ENCODE measurements at places on chromosomes 11 and 22. TPM values are rescaled to one million over a fixed set of nuclear protein-coding genes. Genes with fewer than 3 reads are reported as not detected.

DNA sequence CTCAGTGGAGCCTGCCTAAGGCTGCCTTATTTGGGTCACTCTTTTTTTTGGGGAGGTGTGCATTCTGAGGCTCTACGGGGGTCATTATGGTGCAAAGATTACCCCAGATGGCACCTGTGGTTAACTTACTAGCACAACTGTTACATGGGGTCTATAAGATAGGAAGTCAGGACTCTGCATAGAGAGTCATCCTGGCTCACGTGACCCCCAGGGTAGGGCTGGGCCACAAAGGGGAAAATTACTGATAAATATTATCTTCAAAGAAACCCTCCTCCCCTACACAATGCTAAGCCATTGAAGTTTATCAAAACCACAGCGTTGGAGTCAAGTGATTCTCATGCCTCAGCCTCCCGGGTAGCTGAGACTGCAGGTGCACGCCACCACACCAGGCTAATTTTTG, 397.1 kb downstream of the MN1 start:
- peaks cover 3% of the 10 kb centered on the region for H3K4me1 ChIP-seq
- no peak for DNase-seq
- no peak overlapping the region for H3K27ac ChIP-seq
- no peaks in the 10 kb centered on the region for H3K27me3 ChIP-seq

- no peaks in the 10 kb centered on the region for H3K27me3 ChIP-seq
- H3K27ac ChIP-seq = no peak overlapping the region
- H3K36me3 ChIP-seq = no peaks in the 10 kb centered on the region
- H3K4me1 ChIP-seq = peaks cover 78% of the 10 kb centered on the region
- no peak overlapping the region for H3K4me3 ChIP-seq
These were observed 5.3 kb downstream of the KCNQ1OT1 start for GRCh38 chr11:2694495-2694894.

DNA sequence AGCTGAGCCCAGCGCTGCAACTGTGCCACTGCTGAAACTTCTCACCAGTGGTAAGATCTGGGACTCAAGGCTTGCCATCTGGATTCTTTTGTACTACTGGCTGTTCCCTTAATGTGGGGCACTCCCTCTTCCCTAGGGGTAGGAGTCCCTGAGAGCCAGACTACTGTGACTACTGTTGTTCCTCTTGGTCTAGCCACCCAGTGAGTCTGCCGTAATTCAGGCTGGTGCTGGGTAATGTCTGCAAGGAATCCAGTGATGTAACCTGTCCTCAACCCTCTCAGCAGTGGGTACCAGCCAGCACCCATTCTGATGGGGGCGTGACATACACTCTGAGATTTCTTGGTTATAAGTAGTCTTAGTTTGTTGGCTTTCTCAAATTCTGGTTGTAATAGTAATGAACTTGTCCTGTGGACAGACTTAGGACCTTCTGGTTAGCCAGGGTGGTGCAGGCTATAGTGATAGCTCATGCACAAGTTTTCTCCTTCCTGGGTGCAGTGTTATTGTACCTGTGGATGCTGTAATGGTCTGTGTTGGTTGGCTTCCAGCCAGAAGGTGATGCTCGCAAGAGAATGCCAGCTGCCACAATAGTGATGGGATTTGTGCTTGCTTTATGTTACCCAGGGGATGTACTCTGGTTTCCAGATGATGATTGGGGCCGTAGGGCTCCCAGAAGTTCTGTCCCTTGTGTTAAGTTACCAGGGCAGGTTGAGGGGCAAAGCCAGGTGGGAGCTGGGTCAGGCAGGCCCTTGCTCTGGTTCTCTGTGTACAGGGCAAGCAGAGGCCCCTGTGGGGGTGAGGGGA, 65.5 kb downstream of the ARHGAP42 start:
- no peaks in the 10 kb centered on the region for H3K4me1 ChIP-seq
- no peak overlapping the region for H3K4me3 ChIP-seq
- H3K27me3 ChIP-seq = no peaks in the 10 kb centered on the region
- H3K36me3 ChIP-seq = no peaks in the 10 kb centered on the region

DNA sequence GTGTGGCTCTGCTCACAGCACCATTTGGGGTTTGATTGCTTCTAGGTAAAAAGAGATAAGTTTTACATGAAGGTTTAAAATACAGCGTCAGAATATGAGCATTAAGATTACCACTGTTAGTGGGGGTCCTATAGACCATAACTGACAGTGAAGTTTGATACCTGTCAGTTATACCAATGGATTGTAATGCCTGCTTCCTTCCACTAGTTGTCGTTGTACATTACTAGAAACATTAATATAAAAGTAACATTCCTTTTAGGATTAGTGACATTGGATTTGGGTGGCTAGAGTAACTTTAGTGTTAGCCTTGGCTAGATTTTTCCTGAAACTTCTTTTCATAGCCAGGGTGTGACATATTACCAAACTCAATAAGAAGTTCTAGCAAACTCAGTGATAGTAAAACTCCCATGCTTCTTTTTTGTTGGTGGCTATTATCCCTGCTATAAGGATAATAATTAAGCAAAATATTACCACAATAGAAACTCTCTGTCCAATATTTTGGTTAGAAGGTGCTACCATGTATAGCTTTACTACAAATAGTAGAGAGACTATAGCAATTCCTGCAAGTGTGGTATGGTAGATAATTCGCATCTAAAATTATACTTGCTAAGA, 57.1 kb downstream of the FAM181B start:
- no peak overlapping the region for H3K27ac ChIP-seq
- no peaks in the 10 kb centered on the region for H3K4me1 ChIP-seq
- no peak for DNase-seq
- no peaks in the 10 kb centered on the region for H3K27me3 ChIP-seq
- no peak overlapping the region for H3K4me3 ChIP-seq
- no peaks in the 10 kb centered on the region for H3K36me3 ChIP-seq

DNA sequence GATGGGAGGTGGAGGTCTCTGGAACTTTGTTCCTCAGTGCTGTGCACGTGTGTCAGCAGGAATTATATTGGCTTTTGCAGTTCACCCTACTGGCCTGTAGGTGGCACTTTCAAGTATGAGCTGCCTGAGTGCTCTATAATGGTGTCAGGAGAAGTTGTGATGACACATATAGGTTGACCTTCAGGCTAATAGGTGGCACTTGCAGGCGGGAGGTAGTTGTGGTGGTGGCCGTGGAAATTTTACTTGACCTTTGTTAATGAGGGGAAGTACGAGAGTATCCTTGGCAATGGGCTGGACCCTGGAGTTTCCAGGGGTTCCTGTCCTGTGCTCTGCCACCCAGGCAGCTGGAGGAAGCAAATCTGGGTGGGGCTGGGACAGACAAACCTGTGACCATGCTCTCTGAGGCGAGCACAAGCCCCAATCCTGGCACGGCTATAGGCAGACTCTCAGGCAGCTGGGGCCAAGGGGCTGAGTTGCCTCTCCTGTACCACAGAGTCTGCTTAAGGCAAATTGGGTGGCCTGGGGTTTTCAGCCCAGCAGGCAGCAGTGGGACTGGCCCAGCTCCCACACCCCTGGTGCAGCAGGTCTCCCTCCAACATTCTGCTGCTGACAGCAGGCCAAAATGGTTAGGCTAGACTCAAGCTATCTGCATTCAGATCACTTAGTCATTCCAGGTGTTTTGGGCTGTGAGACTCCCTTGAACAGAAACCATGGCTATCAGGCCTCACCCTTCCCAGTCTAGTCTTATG, 147.5 kb upstream of the CTSC start:
- no peak overlapping the region for H3K4me3 ChIP-seq
- H3K4me1 ChIP-seq = peaks cover 5% of the 10 kb centered on the region
- no peaks in the 10 kb centered on the region for H3K27me3 ChIP-seq

DNA sequence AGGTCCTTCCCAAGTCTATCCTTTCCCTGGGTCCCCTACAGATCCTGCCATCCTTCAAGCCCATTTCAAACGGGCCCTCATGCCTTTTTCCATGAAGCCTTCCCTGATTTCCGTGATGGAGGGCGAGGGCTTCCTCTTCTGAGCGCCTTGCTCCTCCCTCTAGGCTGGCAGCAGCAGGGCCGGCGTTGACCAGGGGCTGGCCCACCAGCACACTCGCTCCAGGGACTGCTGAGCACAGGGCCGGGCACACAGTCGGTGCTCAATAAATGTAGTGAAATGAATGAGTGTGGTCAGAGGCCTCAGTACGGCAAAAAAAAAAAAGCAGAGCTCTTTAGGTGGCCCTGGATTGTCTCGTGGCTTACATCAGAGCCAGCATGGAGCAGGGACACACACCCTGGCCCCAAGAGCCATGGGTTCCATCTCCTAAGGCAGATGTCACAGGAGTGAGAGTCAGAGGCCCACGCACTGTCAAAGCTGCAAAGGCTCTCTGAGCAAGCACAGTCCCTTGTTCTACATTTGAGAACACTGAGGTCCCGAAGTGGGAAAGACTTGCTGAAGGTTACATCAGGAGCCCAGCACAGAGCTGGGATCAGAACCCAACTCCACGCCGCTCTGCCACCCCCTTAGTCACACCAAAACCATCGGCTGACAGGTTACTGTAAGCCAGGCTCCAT, 3.1 kb downstream of the IL2RB start:
- no peaks in the 10 kb centered on the region for H3K4me1 ChIP-seq
- H3K4me3 ChIP-seq = no peak overlapping the region
- no peaks in the 10 kb centered on the region for H3K36me3 ChIP-seq
- H3K27ac ChIP-seq = no peak overlapping the region
- DNase-seq = no peak
- H3K27me3 ChIP-seq = no peaks in the 10 kb centered on the region

DNA sequence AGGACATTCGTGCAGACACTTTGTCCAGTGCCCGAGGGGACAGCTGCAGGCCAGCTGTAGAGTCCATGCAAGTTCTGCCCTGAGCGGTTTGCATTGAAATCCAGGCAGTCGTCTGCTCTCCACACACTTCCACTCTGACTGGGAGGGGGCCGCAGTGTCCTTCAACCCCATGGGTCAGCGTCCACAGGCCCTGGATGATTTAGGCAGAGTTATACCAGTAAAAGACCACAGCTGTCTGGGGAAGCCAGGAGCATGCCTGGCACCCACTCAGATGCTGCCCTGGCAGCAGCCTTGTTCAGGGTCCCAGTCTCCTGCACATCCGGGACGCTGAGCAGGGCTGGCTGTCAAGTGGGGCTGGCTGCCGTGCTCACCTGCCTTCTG, 26.5 kb downstream of the KRTAP5-5 start:
- no peak overlapping the region for H3K27ac ChIP-seq
- no peak overlapping the region for H3K4me3 ChIP-seq
- no peaks in the 10 kb centered on the region for H3K36me3 ChIP-seq
- H3K4me1 ChIP-seq = no peaks in the 10 kb centered on the region
- no peaks in the 10 kb centered on the region for H3K27me3 ChIP-seq
- no peak for DNase-seq

DNA sequence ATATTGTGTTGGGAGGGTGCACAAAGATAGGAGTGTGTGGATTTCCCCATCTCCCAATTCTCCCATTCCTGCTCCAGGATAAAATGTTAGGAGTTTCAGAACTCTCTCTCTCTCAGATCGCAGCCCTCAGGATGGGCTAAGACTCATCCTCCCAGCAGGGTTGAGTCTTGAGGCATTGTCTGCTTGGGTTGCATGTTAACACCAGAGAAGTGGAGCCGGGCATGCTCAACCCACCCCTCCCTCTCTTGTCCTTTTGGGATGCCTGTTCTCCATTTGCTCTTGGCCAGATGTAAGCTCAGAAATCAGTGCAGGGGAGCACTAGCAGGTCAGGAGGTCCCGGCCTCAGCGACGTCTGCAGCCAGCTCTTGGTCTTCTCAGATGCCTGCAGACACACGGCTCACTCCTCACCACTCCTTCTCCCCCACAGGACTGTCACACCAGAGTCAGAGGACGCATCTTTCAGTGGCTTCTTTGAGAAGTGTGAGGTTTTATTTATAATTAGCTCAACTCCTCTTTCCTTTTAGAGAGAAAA, 1456.5 kb downstream of the TBC1D22A start:
- H3K4me1 ChIP-seq = no peaks in the 10 kb centered on the region
- DNase-seq = peak; percentile 78
- peaks cover 16% of the 10 kb centered on the region for H3K27me3 ChIP-seq
- H3K4me3 ChIP-seq = no peak overlapping the region

DNA sequence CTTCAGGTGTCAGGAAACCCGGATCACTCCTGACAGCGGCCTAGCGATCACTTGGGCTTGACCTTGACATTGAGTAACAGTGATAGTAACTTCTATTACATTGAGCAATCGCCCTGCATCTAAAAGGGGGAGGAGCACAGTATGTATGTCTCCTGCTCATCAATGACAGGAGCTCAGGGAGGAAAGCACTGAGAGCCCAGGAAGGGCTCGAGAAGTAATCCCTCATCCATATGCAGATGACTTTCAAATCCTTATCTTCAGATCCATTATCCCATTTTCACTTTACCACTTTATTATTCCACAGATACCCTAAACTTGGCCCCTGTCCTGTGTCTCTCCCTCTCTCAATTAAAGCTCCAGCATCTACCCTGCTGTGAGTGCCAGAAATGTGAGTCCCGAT, 47.8 kb downstream of the ABTB2 start:
- DNase-seq = no peak
- H3K27ac ChIP-seq = no peak overlapping the region
- H3K4me3 ChIP-seq = no peak overlapping the region
- H3K36me3 ChIP-seq = no peaks in the 10 kb centered on the region
- H3K27me3 ChIP-seq = no peaks in the 10 kb centered on the region

DNA sequence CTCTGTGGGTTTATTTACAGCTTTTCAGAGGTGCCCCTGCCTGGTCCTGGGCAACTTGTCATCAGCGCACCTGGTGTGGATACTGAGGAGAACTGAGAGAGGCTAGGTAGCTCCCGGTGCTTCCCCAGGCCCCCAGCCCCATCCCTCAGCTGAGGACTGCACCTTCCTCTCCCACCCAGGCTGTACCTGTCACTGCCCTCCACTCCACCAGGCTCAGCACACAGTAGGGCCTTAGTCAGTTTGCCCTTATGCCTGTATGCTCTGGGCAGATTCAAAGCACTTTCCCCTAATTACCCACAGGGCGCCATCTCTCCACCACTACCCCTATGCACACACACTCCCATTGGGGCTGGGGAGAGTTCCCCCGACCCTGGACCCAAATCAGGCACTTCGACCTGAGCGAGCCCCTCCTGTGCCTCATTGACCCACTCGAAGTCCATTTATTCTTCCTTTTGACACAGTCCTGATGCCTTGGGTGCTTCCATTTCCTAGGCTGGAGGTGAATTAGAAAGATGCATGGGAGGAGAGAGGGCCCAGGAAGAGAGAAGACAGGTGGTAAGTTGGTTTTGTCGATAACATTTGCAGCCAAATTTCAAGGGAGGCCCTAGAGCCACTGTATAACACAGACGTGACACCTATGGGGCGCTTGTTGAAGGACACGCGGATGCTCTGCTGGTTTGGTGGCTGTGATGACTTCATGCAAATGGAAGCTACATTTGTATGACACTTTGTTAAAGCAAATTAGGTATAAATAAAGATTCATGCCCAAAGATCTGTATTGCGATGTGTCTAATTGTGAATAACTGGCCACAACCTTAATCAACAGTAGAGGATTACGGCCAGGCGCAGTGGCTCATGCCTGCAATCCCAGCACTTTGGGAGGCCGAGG, 13.8 kb upstream of the PICK1 start:
- H3K4me3 ChIP-seq = no peak overlapping the region
- H3K27ac ChIP-seq = no peak overlapping the region
- no peak for DNase-seq
- no peaks in the 10 kb centered on the region for H3K36me3 ChIP-seq
- no peaks in the 10 kb centered on the region for H3K4me1 ChIP-seq
- H3K27me3 ChIP-seq = no peaks in the 10 kb centered on the region

- no peak overlapping the region for H3K27ac ChIP-seq
- H3K36me3 ChIP-seq = peaks cover 4% of the 10 kb centered on the region
- H3K4me3 ChIP-seq = no peak overlapping the region
These were observed 401.5 kb downstream of the TBC1D22A start for GRCh38 chr22:47163856-47164513.

GRCh38 chr11:127070808-127071207, 70.2 kb upstream of the KIRREL3 start:
- no peak overlapping the region for H3K27ac ChIP-seq
- no peak overlapping the region for H3K4me3 ChIP-seq
- no peaks in the 10 kb centered on the region for H3K36me3 ChIP-seq
- peak; percentile 55 for DNase-seq
- no peaks in the 10 kb centered on the region for H3K27me3 ChIP-seq

C22orf42 gene
- not detected for total RNA-seq

TMPRSS13 gene
- not detected for total RNA-seq

POU2AF2 gene
- total RNA-seq = not detected

SEC14L6 gene
- total RNA-seq = not detected

Measured in esophagus muscularis mucosa (tissue), 4 donors.